Choroid plexus epithelial cell (primary cell): ENCODE measurements at places on chromosomes 3 and 15.
A peak's percentile ranks its signal among the peaks of the same experiment; 100 is the strongest.

DNA sequence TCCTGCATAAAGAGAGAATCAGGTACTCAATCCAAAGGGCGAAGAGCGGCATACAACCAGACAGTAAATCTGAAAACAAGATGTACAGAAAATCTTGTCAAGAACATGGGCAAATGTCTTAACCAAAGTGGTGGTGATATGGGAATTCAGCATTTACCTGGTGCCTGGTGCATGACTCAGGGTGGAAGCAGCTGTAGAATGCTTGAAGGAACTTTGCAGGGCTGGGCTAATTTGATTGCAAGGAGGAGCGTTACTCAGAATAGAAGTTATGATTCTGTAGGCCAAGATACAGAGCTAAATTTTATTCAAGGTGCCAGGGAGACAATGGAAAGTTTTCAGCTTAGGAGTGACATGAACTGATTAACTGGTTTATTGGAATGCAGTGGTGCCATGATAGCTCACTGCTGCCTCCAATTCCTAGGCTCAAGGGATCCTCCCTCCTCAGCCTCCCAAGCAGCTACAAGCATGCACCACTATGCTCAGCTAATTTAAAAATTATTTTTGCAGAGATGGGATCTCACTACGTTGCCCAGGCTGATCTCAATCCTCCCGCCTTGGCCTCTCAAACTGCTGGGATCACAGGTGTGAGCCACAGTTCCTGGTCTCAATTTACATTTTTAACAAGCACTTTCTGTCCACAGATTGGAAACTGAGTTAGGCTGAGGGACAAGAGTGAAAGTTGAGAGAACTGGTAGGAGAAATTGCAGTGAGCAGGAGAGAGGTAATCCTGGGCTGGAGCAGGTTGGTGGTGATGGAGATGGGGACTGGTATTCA, 91.5 kb upstream of the TBC1D5 start:
- DNase-seq = no peak

DNA sequence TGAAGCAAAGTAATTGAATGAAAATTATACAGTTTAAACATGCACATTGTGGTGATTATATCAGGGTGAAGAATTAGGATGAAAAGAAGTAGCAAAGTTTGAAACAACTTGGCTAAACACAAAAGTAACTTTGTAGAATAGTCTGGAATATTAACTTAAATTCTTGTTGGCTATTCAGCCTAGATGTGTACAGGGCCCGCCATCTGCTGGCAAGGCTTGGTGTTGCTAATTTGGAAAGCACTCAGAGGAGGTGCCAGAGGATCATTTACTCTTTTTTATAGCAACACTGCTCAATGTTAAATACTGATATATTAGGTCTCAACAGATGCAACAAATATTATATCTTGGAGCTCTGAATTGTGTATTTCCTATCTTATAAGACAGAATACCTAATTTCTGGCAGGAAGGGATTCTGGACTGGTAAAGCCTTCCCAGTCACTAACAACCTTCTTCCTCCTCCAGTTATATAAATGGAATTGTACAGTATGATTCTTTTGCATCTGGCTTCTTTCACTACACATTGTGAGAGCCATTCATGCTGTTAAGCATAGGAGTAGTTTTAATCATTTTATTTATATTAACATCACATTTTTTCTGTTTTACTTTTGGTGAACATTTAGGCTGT, 36.1 kb downstream of the TTC23 start:
- DNase-seq = peak; percentile 85

DNA sequence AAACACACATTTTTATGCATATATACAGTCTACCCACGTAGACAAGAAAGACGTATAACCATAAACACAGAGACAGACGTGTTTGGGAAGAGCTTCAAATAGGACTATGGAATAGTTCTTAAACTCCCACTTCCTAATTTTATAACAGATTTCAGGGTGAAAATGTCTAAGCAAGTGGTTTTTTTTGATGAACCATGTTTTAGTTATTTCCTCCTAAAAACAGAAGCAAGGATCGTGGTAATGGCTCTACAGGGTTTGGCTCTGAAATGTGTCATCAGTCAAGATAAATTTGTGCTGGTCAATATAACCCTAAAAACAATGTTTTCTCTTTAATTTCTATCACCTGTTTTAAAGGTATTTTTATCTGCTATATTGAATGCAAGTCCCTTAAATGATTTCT, 58.2 kb downstream of the FMN1 start:
- no peak for DNase-seq

GRCh38 chr3:85171976-85172375, 213.2 kb downstream of the CADM2 start:
- no peak for DNase-seq

GRCh38 chr3:152284906-152285305, 16.2 kb downstream of the MBNL1 start:
- DNase-seq = no peak

DNA sequence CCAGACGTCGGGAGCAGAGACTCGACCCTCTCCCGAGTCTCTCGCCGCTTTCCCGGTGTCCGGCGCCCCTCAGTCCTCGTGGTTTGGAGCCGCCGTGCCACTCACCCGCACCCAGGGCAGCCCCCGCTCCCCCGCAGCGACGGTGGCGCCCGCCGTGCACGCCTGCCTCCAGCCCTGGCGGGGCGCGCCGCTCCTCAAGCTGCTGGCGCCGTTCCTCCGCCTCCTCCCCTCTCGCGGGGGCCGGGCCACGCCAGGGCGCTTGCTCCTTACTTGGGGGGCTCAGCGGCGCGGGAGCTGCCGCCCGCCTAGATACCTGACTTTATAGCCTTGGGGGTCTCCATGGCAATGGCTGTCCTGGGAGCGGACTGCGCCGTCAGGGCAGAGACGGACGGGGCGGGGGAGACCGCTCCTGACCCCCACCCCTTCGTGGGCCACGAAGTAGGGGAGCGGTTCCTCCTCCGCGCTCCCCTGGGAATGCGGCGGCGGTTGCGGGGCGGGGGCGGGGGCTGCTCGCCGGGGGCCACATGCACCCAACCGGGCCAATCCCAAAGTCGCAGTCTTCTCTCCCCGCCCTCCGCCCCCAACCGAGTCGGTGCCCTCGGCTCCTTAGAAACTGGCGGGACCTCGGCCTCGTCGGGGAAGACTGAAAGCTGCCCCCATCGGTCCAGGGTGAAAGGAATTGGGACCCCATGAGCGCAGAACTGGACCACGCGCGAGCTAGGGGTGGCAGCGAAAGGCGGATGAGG, at the start of gene ANKRD63:
ANKRD63 (minus strand) TSS at position 196 of the 746 bp plus-strand sequence. CDS start 478 bp downstream, outside the sequence.
- no peak for DNase-seq

- no peak for DNase-seq
Observed at GRCh38 chr15:52008698-52009434, 10.2 kb upstream of the MAPK6 start.

DNA sequence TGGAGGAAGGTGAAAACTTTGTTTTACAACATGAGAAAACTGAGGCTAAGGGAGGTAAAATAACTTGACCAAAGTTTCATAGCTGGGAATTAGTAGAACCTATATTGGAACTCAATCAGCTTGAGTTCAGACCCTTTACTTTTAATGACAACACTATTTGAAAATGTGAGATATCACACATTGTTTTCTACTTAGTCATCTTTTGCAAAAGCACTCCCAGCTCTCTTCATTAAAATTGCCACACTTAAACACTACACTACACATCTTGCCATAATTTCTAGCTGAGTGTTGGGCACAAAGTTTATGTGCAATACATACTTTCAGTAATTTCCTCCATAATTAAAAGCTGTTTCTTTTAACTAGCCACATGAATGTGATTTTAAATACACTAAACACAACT, 230.4 kb upstream of the DCBLD2 start:
- DNase-seq = peak; percentile 66

- DNase-seq = no peak
Observed at GRCh38 chr15:68369931-68370767, 61.8 kb downstream of the ITGA11 start.

DNA sequence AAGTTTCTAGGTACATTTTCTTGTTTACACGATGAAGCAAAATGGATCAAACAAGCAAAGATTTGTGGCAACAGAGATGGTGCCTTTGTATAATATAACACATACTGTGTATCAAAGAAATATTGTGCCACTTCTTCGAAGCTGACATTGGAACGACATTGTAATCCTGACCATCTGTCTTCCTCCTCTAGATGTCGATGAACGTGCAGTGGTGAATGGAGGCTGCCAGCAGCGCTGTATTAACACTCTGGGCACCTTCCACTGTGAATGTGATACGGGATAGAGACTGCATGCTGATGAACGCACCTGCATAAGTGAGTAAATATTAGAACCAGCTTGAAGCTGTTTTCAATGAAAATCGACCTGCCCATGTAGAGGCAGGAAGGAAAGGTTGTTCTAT, 613.3 kb upstream of the GOLIM4 start:
- DNase-seq = no peak

- peak; percentile 31 for DNase-seq
Observed at GRCh38 chr3:35929158-35929557, 289.8 kb downstream of the ARPP21 start.

DNA sequence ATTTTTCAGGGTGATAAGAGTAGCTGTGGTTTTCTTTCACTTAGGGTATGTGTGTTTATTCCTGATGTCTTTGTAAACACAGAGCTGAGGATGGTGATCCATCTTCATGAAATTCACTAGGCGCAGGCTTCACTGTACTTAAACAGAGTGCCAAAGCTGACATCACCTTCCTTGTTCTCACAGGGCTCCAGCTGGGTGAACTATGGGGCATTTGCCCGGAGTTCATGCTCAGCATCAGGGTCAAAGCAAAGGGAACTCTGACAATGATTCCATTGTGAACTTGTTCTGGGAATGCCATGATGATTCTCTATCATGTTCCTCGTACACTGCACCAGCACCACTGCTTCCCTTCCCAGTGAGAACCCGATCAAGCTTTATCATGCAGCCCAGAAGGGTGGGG, 184.8 kb upstream of the P2RY1 start:
- DNase-seq = no peak

DNA sequence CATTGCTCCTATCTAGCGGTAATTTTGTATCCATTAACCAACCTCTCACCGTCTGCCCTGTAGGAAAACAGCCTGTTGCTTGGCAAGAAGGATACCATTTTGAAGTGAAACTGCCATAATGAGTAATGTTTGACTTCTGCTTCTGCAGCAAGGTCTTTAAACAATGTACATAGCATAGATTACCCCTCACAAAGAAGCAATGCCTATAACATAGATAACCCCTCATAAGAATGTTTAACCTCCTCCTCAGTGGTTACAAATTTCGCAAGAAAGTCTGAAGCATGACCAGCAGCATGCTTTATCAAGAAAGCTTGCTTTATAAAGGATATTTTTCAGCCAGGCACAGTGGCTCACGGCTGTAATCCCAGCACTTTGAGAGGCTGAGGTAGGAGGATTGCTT, 61.2 kb upstream of the MFGE8 start:
- DNase-seq = peak; percentile 46

DNA sequence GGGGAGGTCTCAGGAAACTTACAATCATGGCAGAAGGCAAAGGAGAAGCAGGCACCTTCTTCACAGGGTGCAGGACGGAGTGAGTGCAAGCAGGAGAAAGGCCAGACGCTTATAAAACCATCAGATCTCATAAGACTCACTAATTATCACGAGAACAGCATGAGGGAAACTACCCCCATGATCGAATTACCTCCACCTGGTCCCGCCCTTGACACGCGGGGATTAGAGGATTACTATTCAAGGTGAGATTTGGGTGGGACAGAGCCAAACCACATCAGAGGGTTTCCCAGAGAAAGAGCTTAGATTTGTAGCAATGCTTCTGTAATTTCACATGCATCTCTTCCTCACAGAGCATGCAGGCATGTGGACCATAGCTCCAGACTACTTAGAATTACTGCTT, 615.7 kb upstream of the UBE2E2 start:
- no peak for DNase-seq

- no peak for DNase-seq
Observed at GRCh38 chr3:165505657-165506056, 309.5 kb upstream of the SLITRK3 start.

GRCh38 chr15:77863491-77864105, 213.9 kb downstream of the TBC1D2B start:
- DNase-seq = no peak

- no peak for DNase-seq
Observed at GRCh38 chr3:119675188-119675874, 1.9 kb downstream of the COX17 start.

GRCh38 chr3:53845881-53846133, 412 bp downstream of the CHDH start:
- no peak for DNase-seq

DNA sequence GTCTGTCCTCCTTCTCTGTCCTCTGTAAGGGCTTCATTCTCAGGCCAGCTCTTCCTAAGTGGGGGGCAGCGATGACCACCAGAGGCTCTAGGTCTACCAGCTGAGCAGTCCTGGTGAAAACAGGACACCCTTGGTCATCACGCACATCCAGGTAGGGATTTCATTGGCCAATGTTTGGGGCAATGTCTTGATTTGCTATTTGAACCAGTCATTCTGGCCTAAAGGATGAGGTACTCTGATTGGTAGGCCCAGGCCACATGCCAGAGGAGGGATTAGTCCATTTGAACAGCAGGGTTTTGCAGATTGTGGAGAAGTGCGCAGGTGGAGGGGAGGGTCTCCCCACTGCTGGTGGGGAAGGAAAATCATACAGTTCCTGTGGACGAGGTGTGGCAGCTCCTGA, 57.3 kb downstream of the PLXNA1 start:
- DNase-seq = no peak

DNA sequence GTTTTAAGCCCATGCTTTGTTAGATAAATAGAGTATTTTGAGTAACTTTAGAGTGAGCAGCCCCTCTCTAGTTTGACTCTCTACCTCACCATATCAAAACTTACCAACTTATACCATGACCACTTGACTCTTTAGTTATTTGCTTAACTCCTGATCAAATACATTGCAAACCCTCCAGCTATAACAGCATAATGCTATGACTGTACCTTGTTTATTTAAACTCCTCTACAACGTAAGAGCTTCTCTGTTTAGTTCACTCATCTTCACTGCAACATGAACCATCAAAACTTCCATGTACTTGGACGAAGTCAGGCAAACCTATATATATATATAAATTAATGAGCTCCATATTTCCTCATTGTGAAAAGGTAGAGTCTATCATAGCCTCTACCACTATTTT, 218.2 kb downstream of the DPH6 start:
- no peak for DNase-seq

DNA sequence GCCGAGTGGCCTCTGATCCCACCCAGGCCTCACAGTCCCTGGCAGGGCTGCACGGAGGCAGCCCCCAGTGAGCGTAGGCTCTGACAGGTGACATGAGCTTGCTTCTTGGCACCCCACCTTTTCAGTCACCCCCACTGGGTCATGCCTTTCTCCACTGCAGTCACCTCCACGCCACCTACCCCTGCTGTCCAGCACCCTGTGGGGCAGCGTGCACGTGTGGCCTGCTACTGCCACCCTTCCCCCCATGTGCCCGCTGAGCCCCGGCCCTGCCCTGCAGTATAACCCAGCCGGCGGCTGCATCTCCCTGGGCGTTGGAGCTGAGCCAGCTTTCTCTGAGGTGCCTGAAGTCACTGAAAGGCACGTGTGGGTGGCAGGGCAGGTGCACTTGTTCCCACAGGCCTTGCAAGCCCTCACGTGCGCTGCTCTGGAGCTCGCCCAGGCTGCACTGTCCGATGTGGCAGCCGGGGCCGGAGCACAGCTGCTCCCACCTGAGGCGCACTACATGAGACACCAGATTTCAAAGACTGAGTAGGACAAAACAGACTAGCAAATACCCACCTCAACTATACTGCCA, 65.6 kb downstream of the NIPA2 start:
- DNase-seq = no peak
